ENCODE measurements at places on chromosomes 1 and 21.

- H3K27ac ChIP-seq, result peak overlapping the region; percentile 90
Measured at GRCh38 chr1:223738465-223739365, 26.4 kb downstream of the CAPN2 start.

DNA sequence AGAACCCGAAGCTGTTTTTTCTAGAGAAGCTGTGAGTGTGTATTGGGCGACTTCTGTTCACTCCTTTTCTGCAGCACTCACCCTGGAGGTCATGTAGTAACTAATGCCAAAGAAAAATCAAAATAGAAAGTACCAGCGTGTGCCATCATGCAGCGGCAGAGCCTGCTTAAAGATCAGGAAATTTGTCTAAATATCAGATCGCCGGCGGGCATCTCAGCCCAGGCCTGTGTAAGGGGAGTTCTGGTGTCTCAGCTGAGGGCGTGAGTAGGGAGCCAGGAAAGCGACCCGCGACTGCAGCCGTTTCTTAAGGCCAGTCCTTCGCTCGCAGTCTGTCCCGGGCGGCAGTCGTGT is 768 bp downstream of the EDARADD start:
- peaks cover 9% of the 10 kb centered on the region for H3K4me1 ChIP-seq
- H3K36me3 ChIP-seq, result peaks cover 2% of the 10 kb centered on the region
- no peak for DNase-seq
- H3K4me3 ChIP-seq, result peak overlapping the region; percentile 74
- H3K27ac ChIP-seq, result no peak overlapping the region

GRCh38 chr1:9770298-9770697 is 53.5 kb downstream of the CLSTN1 start:
- peak; percentile 11 for DNase-seq
- H3K27me3 ChIP-seq, result no peaks in the 10 kb centered on the region
- H3K4me1 ChIP-seq, result peaks cover 23% of the 10 kb centered on the region
- no peak overlapping the region for H3K4me3 ChIP-seq
- peaks cover 5% of the 10 kb centered on the region for H3K36me3 ChIP-seq

- H3K27me3 ChIP-seq, result peaks cover 8% of the 10 kb centered on the region
- DNase-seq, result no peak
- no peak overlapping the region for H3K4me3 ChIP-seq
- no peaks in the 10 kb centered on the region for H3K4me1 ChIP-seq
- H3K27ac ChIP-seq, result no peak overlapping the region
Measured at GRCh38 chr1:206798384-206798996, 26.2 kb upstream of the IL10 start.

- no peak overlapping the region for H3K4me3 ChIP-seq
- H3K27me3 ChIP-seq, result no peaks in the 10 kb centered on the region
- H3K27ac ChIP-seq, result peak overlapping the region; percentile 24
- peaks cover 41% of the 10 kb centered on the region for H3K4me1 ChIP-seq
- no peaks in the 10 kb centered on the region for H3K36me3 ChIP-seq
Measured at GRCh38 chr1:108881369-108881768, 4.6 kb downstream of the GPSM2 start.

DNA sequence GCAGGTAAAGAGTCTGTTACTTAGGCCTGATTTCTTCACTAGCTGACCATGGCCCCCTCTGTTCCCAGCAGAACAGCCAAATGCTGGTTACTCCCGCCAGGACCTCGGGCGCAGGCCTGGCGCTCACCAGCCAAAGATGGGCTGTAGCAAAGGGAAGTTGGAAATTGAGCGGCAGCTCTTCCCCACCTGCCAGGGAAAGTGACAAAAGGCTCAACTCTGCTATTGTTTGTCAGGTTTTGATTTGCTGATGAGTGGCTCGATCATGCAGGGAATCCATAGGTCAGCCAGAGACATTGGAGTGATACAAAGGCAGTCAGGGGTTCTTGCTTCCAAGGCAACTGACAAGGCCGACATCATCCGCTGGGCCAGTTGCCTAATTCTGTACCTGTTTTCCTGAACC is 120.1 kb downstream of the ASTN1 start:
- no peak overlapping the region for H3K4me3 ChIP-seq
- no peaks in the 10 kb centered on the region for H3K36me3 ChIP-seq
- H3K27ac ChIP-seq, result no peak overlapping the region
- peaks cover 13% of the 10 kb centered on the region for H3K27me3 ChIP-seq
- no peaks in the 10 kb centered on the region for H3K4me1 ChIP-seq

DNA sequence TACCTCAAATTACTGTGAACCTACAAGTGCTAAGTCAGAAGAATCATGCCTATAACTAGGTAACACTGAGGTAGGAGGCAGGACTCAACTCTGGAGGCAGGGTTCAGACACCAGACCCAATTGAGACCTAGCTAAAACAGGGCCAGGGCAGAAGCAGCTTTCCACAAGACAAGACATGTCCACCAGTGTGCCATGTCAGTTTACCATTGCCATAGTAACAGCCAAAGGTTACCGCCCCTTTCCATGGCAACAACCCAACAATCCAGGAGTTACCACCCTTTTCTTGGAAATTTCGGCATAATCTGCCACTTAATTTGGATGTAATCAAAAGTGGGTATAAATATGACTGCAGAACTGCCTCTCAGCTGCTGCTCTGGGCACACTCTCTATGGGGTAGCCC is 432.3 kb downstream of the DPYD start:
- H3K4me1 ChIP-seq, result no peaks in the 10 kb centered on the region
- H3K27ac ChIP-seq, result no peak overlapping the region
- DNase-seq, result no peak
- no peaks in the 10 kb centered on the region for H3K36me3 ChIP-seq
- H3K27me3 ChIP-seq, result no peaks in the 10 kb centered on the region
- H3K4me3 ChIP-seq, result no peak overlapping the region

Data from chondrocyte (in vitro differentiated cells).